Right cardiac atrium (tissue), 5 donors: ENCODE measurements at places on chromosomes 2 and 18. TPM values are rescaled to one million over a fixed set of nuclear protein-coding genes. Genes with fewer than 3 reads are reported as not detected.

DNA sequence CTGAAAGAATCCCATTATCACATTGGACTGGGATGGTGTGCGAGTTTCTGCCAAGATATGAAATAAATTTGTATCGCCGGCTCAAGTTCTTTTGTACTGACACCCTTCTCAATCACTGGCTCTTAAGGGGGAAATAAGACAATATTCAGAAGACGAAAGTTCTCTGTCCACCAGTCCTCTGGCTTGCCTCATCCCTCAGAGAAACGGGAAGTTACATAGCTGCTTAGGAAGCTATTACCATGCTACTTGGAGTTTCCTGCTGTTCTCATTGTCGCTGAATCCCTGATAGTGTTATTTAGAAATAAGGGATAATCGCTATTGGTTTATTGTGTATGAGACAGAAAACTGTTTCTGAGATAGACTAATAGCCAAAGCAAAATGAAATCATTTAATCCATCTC is 205.0 kb upstream of the ZNF521 start:
- no peak for DNase-seq

- peak; percentile 34 for DNase-seq
Observed at GRCh38 chr18:39453882-39454281, 1888.3 kb upstream of the CELF4 start.

DNA sequence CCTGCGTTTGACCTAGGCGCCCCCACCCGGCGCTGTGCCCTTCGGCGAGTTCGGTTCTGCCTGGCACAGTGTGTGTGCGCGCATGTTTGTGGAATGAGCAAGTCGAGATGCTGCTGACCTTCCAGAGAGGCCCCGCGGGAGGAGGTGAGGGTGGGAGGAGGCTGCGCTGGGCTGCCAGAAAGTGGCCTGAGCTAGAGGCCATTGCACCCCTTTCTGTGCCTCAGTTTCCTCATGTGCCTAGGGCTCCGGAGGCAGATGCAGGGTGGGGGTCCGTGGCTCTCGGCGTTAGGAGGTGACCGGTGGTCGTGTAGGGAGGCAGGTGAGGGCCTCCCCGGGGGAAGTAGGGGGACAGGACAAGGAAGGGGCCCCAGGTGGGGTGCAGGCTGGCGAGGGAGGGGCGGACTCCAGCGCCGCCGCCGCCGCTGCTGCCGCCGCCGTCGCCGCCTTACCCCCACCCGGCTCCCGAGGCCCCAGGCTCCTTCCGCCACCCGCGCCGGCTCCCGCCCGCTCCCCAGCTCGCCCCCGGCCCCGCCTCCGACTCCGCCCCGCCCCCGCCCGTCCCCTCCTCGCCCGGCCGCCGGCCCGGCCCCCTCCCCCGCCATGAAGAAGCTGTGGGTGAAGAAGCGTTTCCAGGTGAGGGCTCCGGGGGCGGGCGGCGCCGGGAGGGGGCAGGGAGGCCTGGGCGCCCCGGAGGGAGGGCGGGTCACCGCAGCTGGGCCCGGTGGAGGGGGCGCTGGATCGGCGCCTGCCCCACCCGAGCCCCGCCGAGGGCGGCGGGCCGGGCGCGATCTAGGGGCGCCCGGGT is 7.0 kb downstream of the SPEG start:
- peak; percentile 85 for DNase-seq

DNA sequence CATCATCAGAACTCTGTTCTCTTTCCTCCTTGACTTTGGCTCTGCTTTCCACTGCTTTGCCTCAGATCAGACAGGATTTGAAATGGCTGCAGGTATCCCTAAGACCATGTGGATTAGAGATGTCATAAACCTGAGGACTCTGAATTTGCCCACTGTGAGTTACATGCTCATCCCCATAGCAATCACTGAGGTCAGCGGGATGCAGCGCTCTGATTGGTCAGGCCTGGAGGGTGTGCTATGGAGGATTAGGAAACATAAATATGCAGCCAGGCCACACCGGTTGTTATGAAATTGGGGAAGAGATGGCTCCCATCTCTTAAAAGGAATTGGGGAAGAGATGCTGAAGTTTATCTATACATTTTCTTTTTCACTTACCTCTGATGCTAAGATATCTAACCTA is 73.7 kb upstream of the DNAJC10 start:
- DNase-seq: peak; percentile 78

GAL3ST2 gene
- 0.09 TPM for polyA plus RNA-seq
